ENCODE measurements at places on chromosomes 12 and 14. TPM values are rescaled to one million over a fixed set of nuclear protein-coding genes. Genes with fewer than 3 reads are reported as not detected.

GRCh38 chr12:18207266-18207665 is 54.1 kb upstream of the PIK3C2G start:
- H3K4me3 ChIP-seq = no peak overlapping the region
- H3K36me3 ChIP-seq = no peaks in the 10 kb centered on the region
- H3K27me3 ChIP-seq = no peaks in the 10 kb centered on the region
- no peak overlapping the region for H3K27ac ChIP-seq
- no peak for DNase-seq

DNA sequence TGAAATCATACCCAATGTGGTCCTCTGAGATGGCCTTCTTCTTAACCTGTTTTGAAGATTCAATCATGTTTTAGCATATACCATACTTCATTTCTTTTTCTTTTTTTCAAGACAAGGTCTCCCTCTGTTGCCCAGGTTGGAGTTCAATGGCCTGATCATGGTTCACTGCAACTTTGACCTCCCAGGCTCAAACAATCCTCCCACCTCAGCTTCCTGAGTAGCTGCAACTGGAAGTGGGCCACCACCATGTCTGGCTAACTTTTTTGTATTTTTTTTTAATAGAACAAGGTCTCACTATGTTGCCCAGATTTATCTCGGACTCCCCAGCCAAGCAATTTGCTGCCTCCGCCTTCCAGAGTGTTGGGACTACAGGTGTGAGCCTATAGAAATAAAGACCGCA is 30.4 kb downstream of the SOAT2 start:
- H3K27ac ChIP-seq = no peak overlapping the region
- no peaks in the 10 kb centered on the region for H3K4me1 ChIP-seq
- no peaks in the 10 kb centered on the region for H3K36me3 ChIP-seq
- no peak for DNase-seq
- peaks cover 2% of the 10 kb centered on the region for H3K27me3 ChIP-seq

DNA sequence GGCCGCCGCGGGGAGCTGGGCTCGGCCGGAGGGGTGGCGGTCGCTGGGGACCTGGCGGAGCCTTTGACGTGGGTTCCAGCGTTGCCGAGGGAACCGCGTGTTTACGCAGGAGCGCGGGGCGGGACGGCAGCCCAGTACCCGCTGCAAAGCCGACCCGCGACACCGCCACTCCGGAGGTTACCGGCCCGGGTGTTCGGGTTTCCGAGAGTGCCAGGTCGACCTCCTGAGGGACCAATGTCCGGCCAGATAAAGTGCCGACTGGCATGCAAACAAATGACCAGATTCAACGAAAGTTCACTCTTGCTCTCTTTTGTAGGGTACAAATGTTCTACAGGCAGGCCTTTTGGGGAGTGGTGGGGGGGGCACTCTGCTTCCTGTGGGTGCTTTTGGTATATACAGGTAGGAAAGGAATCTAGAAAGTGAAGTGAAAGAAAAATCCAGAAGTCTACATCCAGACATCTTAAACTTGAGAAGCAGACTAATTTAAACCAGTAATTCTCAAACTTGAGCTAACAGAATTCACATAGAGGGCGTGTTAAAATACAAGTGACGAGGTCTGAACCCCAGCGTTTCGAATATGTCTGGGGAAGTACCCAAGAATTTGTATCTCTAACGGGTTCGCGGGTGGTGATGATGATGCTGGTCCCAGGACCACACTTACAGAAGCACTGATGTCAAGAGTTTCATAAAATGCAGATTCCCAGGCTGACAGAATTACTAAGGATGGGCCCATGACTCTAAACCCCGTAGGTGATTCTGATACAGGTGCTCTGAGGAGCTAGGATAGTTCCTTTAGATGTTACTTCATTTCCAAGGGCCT is at the start of gene GPR135:
TSS of gene GPR135 (minus strand) at position 65 of the 820 bp plus-strand sequence. CDS start 154 bp downstream, outside the sequence.
- H3K27me3 ChIP-seq = no peaks in the 10 kb centered on the region
- H3K27ac ChIP-seq = no peak within 1 kb of the TSS
- no peak for DNase-seq
- peaks cover 17% of the 10 kb centered on the region for H3K4me1 ChIP-seq
- H3K36me3 ChIP-seq = peaks cover 22% of the 10 kb centered on the region
- H3K4me3 ChIP-seq = peak within 1 kb of the TSS; percentile 50

- DNase-seq = peak; percentile 97
- peak overlapping the region; percentile 88 for H3K27ac ChIP-seq
- H3K27me3 ChIP-seq = no peaks in the 10 kb centered on the region
- no peaks in the 10 kb centered on the region for H3K36me3 ChIP-seq
- peak overlapping the region; percentile 44 for H3K4me3 ChIP-seq
Measured at GRCh38 chr14:33692762-33693161, 258.1 kb downstream of the EGLN3 start.

DNA sequence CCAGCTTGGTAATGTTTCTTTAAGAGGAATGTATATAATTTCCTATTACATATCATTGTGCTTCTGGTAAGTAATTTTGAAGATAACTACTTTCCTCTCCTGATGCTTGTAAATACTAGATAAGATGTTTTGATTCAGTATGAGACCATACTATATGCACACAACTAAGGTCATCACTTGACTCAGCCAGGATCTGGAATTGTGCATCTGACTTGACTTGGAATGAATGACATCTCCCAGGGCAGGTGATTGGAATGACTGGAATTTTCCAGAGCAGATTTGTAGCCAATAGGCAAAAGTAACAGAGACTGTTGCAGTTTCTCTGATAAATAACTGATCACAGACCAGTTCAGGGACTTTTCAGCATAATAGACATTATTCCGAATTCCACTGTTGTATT is 11.1 kb downstream of the BEST3 start:
- no peaks in the 10 kb centered on the region for H3K36me3 ChIP-seq
- H3K27ac ChIP-seq = peak overlapping the region; percentile 86
- no peak overlapping the region for H3K4me3 ChIP-seq
- DNase-seq = peak; percentile 38
- H3K4me1 ChIP-seq = peaks cover 32% of the 10 kb centered on the region
- H3K27me3 ChIP-seq = no peaks in the 10 kb centered on the region

DNA sequence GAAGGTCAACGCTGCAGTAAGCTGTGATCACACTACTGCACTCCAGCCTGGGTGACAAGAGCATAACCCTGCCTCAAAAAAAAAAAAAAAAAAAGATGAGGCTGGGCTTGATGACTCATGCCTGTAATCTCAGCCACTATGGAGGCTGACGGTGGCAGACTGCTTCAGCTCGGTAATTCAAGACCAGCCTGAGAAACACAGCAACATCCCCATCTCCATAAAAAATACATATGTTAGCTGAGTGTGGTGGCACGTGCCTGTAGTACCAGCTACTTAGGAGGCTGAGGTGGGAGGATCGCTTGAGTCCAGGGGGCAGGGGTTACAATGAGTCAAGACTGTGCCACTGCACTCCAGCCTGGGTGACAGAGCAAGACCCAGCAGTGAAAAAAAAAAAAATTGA is 50.4 kb downstream of the GXYLT1 start:
- H3K4me1 ChIP-seq = peaks cover 19% of the 10 kb centered on the region
- H3K4me3 ChIP-seq = no peak overlapping the region
- H3K27me3 ChIP-seq = no peaks in the 10 kb centered on the region
- DNase-seq = peak; percentile 68
- H3K36me3 ChIP-seq = no peaks in the 10 kb centered on the region

DNA sequence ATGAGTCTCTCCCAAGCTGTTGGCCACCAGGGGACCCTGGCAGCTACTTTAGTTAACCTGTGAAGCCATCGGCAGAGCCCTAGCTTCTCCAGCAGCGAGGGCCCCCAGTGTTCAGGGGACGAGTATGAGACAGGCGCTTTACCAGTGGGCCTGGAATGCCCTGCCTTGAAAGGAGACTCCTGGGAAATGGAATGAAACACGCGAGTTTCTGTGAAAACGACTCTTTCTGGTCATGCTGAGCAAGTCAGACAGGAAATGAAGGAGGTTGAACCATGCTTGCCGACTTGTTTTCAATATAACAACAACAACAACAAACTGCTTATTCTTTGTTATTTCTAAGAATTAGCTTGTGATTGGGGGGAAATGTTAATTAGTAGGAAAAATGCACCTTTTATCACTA is 42.9 kb downstream of the SFSWAP start:
- no peak overlapping the region for H3K4me3 ChIP-seq
- DNase-seq = no peak
- no peaks in the 10 kb centered on the region for H3K27me3 ChIP-seq
- H3K27ac ChIP-seq = no peak overlapping the region
- peaks cover 29% of the 10 kb centered on the region for H3K36me3 ChIP-seq

The TAS2R13 gene
- total RNA-seq = 0.43 TPM

The CLEC2A gene
- 0.84 TPM for total RNA-seq

The SERPINA10 gene
- not detected for total RNA-seq

The EFS gene
- 6.5 TPM for total RNA-seq

The LTBR gene
- total RNA-seq = 2.8 TPM

Measured in astrocyte (in vitro differentiated cells and primary cell).